Panc1 (cell line): ENCODE measurements at places on chromosomes 4 and X.

DNA sequence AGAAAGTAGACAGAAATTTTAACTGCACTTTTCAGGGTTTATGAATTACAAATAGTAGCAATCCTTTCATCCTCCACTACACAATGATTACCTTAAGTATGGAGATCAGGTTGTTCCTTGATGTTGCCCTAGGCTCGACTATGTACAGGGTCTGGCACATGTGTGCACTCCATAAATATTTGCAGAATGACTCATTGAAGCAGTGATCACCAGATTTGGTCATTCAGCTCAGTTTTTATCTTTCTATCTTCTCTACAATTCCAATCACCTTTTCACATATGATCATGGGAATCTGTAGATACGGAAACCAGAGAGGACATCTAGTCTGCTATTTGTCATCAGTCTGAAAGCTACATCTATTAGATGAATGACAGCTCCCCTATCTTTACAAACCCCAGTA is 171.7 kb upstream of the HCCS start:
- DNase-seq, result no peak

GRCh38 chr4:37538931-37539330 is 147.2 kb downstream of the RELL1 start:
- DNase-seq, result no peak

DNA sequence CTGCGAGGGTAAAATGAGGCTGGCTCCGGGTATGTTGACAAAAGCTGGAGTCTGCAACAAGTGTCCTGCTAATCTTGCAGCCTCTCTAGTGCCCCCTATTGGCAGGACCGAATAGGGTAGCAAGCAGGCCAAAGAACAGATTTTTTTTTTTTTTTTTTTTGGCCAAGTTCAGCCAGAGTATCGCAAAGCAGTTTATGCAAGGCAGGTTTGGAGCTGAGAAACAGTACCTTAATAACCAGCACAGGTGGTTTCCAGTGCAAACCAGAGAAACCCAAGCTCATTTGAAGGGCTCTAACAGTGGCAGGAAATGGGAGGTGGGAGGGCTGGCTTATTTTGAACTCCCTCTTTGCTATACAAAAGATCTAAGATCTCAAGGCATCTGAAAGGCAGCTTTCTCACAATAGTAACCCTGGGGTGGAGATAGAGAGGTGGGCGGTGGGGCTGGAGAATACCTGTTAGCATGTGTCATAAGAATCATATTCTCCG is 38.2 kb upstream of the OCIAD2 start:
- DNase-seq, result no peak

GRCh38 chr4:90458576-90458975 is 331.4 kb downstream of the CCSER1 start:
- no peak for DNase-seq

- no peak for DNase-seq
Measured at GRCh38 chr4:41257257-41257901, 651 bp downstream of the UCHL1 start.

GRCh38 chrX:126836186-126836585 is 16.7 kb downstream of the PRR32 start:
- no peak for DNase-seq

DNA sequence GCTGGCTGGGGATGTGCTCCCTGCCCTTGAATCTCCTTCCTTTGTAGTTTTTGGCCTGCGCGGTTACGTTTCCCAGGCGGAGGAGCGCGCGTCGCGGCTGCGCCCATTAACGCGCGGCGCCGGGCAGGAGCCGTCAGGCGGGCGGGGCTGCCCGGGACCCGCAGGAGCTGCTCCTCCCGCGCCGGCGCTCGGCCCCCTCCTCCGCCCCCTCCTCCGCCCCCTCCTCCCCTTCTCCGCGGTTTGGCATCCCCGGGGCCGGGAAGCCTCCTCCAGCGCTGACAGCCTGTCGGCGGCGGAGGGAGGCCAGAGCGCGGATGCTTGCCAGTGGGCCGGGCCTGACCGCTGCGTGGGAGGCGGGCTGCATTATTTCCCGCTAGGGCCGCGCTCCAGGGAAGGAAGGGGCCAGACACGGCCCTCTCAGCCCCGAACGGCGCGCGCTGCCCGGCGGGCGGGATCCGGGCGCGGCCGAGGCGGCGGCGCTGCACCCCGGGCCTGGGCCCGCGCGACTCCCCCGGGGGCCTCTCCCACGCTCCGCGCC is at the start of gene DCLK2:
DCLK2 (plus strand) TSS at position 405 of the 538 bp plus-strand sequence. CDS start 583 bp downstream, outside the sequence.
- DNase-seq, result no peak

DNA sequence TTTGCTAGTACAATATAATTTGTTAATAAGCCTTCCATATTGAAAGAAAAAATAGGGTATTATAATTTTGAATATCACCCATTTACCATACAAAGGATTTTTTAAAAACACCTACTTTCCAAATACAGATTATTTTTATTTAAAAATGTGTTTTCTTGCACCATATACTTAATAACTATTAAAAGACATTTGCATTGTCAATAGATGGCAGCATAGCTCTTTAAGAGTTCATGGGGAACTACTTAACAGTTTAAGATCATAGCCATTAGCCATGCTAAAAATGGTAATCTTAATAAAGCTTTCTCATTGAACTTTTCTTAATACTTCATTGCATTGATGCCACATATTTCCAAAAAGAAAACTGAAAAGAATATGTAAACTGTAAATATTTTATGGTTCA is 1995.9 kb downstream of the C4orf33 start:
- no peak for DNase-seq

DNA sequence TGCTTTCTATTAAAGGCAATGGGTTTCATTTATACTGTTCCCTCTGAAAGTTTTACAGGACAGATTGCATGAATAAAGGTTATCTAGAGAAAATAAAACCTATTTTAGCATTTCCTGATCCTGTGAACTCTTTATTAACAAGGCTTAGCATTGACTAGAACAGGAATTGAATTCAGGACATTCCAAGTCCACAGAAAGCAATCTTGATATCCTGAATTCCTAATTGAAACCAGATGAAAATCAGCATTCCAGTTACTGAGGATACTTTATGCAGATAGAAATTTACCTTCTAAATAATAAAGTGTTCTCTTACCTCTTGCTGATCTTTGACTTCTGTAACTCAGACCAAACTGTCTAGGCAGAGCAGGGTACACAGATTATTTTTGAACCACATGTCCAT is 151.4 kb downstream of the ZNF518B start:
- no peak for DNase-seq

GRCh38 chr4:25835384-25835783 is 27.4 kb downstream of the SEL1L3 start:
- DNase-seq, result no peak

DNA sequence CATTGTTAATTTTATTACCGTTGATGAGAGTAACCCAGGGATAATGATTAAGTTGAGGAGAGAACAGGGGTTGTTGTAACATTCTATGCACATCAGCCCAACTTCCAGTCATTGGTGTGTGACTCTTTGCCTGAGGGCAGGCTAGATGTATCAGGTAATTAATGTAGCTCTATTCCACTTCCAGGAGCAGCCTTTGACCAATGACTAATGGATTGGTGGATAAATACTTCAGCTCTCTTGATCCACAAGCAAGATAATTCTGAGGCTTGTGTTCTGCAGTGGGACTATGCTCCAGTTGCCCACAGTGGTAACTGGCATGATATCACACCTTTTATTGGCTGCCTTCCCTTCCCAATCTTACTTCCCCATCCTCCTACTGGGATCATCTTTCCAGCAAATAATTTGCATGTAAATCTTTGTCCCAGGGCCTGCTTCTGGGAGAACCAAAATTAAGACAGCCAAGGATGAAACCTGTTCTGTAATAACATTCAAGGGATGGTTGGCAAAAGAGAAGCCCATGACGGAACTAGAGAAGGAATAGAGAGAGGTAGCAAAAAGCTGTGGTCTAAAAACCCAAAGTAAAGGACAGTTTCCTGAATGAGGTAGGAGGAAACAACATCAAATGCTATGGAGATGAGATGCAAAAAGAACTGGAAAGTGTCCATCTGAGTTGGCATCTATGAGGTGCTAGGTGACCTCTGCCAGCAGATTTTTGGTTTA is 241.4 kb upstream of the RPS6KA3 start:
- DNase-seq, result no peak

DNA sequence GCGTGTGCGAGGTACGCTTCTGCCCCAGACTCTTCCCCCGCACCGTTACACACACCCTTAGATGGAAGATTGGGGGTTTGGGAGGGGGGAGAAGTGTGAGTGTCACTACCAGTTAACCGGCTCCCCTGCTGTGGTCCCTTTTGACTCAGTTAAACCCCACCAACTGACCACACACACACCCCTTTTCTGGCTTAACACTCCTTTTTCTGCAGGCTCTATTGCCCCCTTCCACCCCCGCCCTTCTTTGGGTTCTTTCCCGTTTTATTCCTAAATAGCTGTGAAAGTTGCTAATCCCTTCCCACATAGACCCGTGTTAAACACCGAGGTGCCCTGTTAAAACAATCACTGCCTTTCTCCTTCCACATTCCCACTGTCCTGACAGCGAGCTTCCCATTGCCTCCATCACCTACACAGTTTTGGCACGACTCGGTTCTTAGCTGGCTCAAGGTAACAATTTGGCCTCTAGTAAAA is 3.7 kb upstream of the NR3C2 start:
- no peak for DNase-seq

- no peak for DNase-seq
Measured at GRCh38 chrX:129759576-129760061, 20.1 kb upstream of the SASH3 start.

DNA sequence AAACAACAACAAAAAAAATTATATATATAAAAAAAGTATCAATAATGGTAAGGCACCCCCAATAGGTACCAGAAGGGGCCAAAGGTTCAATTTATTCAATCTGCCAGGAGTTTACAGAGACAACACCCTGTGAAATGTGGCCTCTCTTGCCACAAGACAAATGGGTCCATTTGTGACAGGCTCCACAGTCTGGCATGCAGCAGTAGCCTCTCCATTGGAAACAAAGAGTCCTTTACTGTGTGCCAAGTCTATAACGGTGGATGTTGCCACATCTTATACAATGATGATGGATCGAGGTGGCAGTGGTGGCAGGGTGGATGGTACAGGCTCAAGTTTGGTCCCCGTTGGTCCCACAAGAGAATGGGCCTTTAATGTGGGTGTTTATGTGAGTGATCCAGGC is 70.1 kb upstream of the SH3RF1 start:
- DNase-seq, result no peak
